ENCODE measurements at places on chromosomes 12 and 14. TPM values are rescaled to one million over a fixed set of nuclear protein-coding genes. Genes with fewer than 3 reads are reported as not detected.

GRCh38 chr14:74457565-74457895 is 31.5 kb upstream of the SYNDIG1L start:
- DNase-seq, result no peak
- no peak overlapping the region for H3K27ac ChIP-seq
- H3K27me3 ChIP-seq, result no peaks in the 10 kb centered on the region
- no peaks in the 10 kb centered on the region for H3K36me3 ChIP-seq

DNA sequence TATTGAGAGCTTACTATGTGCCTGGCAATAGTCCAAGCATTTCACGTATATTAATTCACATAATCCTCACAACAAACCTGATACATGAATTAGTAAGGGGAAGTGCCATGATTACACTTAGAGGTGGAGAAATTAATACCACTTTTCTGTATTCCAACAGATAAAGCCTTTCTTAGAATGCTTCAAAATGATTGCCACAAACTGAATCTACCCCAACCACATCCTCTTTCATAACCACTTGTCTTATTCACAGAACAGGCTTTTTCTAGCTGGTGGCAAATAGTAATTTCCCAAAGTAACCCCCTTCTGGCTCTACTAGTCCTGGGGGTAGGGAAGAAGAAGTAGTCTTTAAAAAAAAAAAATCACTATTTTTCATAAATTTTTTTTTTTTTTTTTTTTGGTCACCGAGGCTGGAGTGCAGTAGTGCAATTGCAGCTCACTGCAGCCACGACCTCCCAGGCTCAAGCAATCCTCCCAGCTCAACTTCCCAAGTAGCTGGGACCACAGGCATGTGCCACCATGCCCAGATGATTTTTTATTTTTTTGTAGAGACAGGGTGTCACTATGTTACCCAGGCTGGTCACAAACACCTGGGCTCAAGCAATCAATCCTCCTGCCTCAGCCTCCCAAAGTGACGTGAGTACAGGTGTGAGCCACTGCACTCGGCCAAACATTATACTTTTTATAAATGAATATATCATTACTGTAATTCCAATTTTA is 59.0 kb upstream of the ARID2 start:
- H3K27ac ChIP-seq, result no peak overlapping the region
- no peak overlapping the region for H3K4me3 ChIP-seq
- H3K27me3 ChIP-seq, result no peaks in the 10 kb centered on the region
- peak; percentile 53 for DNase-seq

DNA sequence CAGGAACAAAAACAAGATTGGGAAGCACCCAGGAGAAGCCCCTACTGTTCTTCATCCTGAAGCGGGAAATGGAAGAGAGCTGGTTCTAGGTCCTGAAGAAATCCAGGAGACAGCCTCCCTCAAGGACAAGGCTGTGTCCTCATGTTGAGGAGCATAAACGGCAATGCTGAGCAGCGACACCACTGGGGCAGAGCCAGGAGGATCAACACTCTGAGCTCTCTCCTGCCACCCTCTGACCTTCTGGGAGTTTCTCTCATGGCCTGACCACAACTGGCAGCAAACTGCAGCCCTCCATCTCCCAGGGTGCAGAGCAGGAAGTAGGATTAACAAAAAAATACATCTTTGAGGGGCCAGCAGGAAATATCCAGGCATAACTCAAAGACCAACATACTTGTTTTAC is 1292.2 kb upstream of the TMEM132C start:
- H3K27me3 ChIP-seq, result no peaks in the 10 kb centered on the region
- H3K36me3 ChIP-seq, result no peaks in the 10 kb centered on the region
- no peak overlapping the region for H3K4me3 ChIP-seq
- no peak for DNase-seq

DNA sequence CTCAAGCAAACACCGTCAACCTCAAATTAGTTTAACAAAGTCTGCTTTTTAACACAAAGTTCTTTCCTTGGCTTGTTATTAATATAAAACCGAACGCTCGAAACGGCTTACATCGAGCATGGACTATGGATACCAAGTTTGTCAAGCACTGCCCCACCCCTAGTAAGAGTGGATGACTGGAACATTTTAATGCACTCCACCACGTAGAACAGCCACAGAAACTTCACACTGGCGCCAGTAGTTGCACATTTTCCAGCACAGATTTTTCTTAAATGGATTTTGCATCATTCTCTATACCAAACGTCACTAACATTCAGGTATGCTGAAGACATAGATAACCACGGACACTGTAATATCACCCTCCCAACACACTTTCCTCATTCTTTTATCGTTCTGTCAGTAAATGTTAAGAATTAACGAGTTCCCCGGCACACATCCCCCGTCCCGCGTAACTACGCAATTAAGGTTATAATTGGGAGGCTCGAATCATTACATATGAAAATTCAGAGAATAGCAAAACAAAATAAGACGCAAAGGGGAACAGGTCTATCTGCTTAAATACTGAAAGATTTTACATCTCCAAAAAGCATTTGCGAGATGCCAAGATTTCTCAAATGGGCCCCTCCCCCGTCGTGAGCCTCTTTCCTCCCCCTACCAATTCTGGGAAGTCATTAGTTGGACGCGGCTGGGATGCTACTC is 990 bp downstream of the FERMT2 start:
- no peak for DNase-seq
- H3K4me1 ChIP-seq, result peaks cover 3% of the 10 kb centered on the region
- H3K4me3 ChIP-seq, result peak overlapping the region; percentile 69
- H3K36me3 ChIP-seq, result no peaks in the 10 kb centered on the region

DNA sequence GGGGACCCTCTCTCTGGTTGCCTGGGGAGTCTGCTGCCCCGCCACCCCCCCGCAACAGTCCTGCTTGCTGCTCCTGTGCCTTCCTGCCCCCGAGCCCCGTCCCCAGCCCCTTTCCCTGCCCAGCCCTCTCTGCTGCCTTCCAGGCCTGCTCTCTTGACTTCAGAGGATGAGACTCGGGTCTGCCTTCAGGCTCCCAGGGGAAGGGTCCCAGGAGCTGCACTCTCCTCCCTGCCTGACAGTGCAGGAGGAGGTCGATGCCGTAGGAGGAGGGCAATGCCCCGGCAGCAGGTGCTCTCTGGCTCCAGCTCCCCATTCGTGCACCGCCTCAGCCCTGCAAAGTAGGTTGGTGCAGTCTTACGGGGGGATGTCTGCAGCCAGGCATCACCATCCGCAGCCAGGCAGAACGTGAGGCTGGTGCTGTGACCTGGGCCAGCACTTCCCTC is 185.1 kb upstream of the C14orf180 start:
- peaks cover 16% of the 10 kb centered on the region for H3K4me1 ChIP-seq
- DNase-seq, result no peak
- no peaks in the 10 kb centered on the region for H3K36me3 ChIP-seq
- no peaks in the 10 kb centered on the region for H3K27me3 ChIP-seq

GRCh38 chr12:94145191-94145983 is 3.0 kb upstream of the PLXNC1 start:
- no peak for DNase-seq
- no peaks in the 10 kb centered on the region for H3K36me3 ChIP-seq
- H3K27me3 ChIP-seq, result no peaks in the 10 kb centered on the region
- peaks cover 8% of the 10 kb centered on the region for H3K4me1 ChIP-seq
- H3K27ac ChIP-seq, result no peak overlapping the region
- H3K4me3 ChIP-seq, result no peak overlapping the region

DNA sequence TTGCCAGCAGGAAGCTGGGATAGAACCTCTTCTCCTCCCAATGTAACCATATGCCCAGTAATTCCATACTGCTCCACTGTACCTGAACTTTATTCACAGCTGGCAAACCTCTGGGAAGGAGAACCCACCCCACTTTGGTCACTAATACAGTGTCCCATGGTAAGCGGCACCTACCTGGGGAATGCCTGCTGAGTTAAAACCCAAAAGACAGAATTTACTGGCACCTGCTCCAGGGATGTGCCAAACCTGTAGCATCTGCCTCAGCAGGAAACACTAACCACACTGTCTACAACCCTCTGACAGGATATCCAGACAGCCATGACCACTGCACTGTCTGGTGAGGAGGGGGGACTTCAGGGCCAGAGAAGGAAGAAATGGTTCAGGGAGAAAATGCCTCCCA is 26.6 kb downstream of the DDX24 start:
- H3K27me3 ChIP-seq, result no peaks in the 10 kb centered on the region
- DNase-seq, result no peak
- H3K4me3 ChIP-seq, result no peak overlapping the region
- H3K27ac ChIP-seq, result no peak overlapping the region
- peaks cover 26% of the 10 kb centered on the region for H3K4me1 ChIP-seq
- peaks cover 58% of the 10 kb centered on the region for H3K36me3 ChIP-seq

GRCh38 chr12:111733340-111733915 is 33.3 kb upstream of the ALDH2 start:
- peaks cover 6% of the 10 kb centered on the region for H3K36me3 ChIP-seq
- H3K4me1 ChIP-seq, result no peaks in the 10 kb centered on the region
- H3K27ac ChIP-seq, result no peak overlapping the region

GRCh38 chr14:95068521-95068920 is 88.8 kb downstream of the DICER1 start:
- DNase-seq, result no peak
- H3K4me1 ChIP-seq, result no peaks in the 10 kb centered on the region
- H3K4me3 ChIP-seq, result no peak overlapping the region

- no peaks in the 10 kb centered on the region for H3K36me3 ChIP-seq
- no peak for DNase-seq
- no peak overlapping the region for H3K27ac ChIP-seq
- H3K27me3 ChIP-seq, result no peaks in the 10 kb centered on the region
Measured at GRCh38 chr14:54168489-54168888, 211.9 kb upstream of the BMP4 start.

Gene FOXG1
- 0.44 TPM for total RNA-seq

Gene SEL1L
- 54.0 TPM for total RNA-seq

Gene RIPK3
- 11.2 TPM for total RNA-seq

DNA sequence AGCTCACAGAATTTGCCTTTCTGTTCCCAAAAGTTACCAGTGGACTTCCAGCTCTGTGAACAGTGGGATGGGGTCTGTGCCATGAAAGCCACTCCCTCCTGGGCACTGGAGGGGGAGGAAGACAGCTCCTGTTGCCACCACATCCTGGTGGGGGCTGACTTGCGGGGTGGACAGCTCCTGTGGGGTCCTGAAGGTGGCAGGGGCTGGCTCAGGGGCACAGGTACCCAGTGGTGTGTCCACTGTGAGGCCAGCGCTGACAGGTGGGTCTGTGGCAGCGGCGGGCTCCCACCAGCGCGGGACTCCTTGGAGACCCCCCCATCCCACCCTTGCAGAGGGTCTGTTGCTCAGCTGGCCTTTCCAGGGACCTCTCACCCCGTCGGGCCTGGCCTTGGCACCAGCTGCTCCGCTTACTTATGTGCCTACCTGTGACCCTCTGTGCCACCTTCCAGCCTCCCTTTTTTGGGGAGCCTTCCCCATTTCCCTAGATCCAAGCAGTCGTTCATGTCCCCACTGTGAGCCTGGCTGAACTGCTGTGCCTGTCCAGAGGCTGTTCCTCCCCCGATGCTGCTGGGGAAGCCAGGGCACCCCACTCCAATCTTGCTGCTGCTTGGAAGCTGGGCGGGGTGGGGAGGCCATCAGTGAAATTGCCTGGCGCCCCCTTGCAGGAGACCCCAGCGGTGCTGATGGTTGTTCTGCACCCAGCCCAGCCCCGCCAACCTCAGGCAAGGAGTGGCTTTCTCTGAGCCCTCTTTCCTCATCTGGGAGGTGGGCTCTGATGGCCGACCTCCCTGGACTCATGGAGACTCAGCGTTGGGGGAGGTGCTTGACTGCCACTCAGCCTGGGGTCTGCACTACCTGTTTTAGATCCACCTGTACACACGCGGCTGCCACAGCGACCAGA is 2.2 kb downstream of the TEDC1 start:
- no peaks in the 10 kb centered on the region for H3K36me3 ChIP-seq
- H3K4me3 ChIP-seq, result no peak overlapping the region
- no peak overlapping the region for H3K27ac ChIP-seq
- DNase-seq, result no peak
- H3K4me1 ChIP-seq, result peaks cover 14% of the 10 kb centered on the region

GRCh38 chr14:51353901-51354300 is 113.9 kb downstream of the TMX1 start:
- H3K4me3 ChIP-seq, result no peak overlapping the region
- no peak overlapping the region for H3K27ac ChIP-seq
- no peaks in the 10 kb centered on the region for H3K4me1 ChIP-seq
- 0 out of 2 replicates have a peak, but pooled peaks cover 3% of the 10 kb centered on the region for H3K27me3 ChIP-seq
- no peak for DNase-seq

Gene ADAMTS20
- total RNA-seq, result not detected

GRCh38 chr12:31605531-31605930 is 14.6 kb upstream of the DENND5B start:
- no peaks in the 10 kb centered on the region for H3K36me3 ChIP-seq

DNA sequence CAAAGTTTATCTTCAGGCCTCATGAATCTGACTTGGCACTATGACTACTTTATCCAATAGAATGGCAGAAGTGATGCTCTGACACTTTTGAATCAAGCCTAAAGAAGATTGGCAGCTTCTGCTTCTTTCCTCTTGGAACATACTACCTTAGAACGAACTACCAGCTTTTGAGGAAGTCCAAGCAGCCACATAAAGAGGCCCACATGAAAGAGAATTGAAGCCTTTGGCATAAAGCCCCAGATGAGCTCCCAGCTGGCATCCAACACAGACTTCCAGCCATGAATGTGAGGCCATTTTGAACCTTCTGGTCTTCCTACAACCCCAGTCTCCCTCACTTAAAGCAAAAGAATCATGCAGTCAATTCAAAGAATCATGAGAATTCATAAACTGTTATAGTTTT is 65.8 kb downstream of the EEA1 start:
- no peak overlapping the region for H3K27ac ChIP-seq
- H3K27me3 ChIP-seq, result no peaks in the 10 kb centered on the region
- DNase-seq, result no peak
- H3K4me3 ChIP-seq, result no peak overlapping the region
- H3K36me3 ChIP-seq, result peaks cover 1% of the 10 kb centered on the region
- no peaks in the 10 kb centered on the region for H3K4me1 ChIP-seq

GRCh38 chr12:131830335-131830913 is 2.2 kb downstream of the MMP17 start:
- no peaks in the 10 kb centered on the region for H3K36me3 ChIP-seq
- DNase-seq, result no peak
- H3K27me3 ChIP-seq, result peaks cover 7% of the 10 kb centered on the region
- H3K4me3 ChIP-seq, result 0 out of 2 replicates have a peak overlapping the region, but pooled peaks have one; percentile 16
- no peak overlapping the region for H3K27ac ChIP-seq

DNA sequence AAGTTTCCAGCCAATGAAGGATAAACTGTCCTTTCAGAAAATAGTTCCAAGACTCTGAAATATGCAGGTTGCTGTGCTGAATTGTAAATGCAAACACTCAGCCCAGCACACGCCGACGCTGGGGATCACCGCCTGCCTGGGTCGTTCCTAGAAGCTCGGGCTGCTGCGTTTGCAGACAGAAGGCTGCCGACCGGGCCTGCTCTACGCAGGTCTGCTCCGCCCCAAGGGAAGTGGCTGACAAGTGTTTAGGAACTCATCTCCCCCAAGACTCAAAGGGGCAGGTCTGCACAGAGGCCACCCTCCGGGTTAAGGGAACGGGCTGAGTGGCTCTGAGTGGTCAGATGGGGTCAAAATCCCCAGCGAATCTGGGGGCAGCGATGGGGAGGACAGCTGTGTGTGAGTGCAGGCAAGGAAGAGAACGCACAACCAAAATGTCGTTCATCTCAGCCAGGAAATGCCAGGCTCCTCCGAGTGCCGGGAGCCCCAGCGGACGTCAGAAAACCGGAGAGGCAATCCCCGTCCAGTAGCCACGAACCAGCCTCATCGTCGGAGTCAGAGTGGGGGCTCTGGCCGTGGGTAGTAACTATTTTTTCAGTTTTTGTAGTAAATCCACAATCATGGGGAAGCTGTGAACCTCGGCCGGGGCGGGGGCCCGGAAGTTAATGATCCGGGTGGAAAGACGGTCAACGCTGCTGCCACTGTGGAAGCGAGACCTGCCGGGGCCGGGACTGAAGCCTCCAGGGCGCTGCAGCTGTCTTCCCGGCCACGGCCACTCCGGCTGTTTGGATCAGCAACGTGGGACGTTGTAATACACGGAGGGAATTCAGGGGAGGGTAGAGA is 6.0 kb downstream of the GALNT9 start:
- no peak overlapping the region for H3K4me3 ChIP-seq
- no peaks in the 10 kb centered on the region for H3K36me3 ChIP-seq
